ENCODE measurements at places on chromosomes 4 and X.

DNA sequence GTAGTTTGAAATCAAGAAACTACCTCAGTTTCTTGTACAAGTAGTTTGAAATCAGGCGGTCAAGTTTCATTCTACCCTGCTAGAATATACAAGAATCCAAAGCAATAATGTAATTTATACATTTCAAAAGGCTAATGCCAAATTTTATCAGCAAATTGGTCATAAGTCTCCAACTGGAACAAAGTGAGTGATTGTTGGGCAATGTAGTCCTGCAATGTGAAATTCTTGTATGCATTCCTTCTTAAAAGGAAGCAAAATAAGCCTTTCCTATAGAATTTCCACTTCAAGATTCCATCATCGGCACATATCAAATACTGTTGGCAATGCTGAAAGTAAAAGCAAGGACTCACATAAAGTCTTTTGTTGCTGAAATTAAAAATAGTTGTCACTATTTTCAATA is 334.9 kb downstream of the IL1RAPL1 start:
- no peak for DNase-seq

DNA sequence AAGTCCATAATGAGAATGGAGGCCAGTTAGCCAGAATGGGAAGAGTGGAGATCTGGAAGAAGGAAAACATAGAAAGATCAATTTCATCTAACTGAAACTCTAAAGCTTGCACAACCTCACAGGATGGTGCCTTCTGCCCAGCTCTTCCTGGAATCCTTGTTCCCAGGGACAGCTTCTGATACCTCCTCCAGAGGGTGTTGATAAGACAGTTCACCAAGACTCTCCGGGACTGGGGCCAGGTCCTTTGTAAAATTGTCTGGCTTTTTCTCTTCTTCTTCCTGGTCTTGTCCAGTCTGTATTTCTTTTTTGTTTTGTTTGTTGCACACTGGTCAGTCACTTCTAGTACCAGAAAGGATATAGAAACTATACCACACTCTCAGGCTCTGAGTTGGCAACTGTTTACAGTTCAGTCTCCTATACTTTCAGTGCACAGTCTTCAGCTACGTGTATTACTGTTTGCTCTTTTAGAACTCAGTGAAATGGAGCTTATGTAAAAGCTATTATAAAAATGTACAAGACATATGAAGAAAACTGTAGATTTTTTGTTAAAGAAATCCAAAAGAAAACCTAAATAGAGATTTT is 142.8 kb upstream of the RPL34 start:
- DNase-seq, result no peak

DNA sequence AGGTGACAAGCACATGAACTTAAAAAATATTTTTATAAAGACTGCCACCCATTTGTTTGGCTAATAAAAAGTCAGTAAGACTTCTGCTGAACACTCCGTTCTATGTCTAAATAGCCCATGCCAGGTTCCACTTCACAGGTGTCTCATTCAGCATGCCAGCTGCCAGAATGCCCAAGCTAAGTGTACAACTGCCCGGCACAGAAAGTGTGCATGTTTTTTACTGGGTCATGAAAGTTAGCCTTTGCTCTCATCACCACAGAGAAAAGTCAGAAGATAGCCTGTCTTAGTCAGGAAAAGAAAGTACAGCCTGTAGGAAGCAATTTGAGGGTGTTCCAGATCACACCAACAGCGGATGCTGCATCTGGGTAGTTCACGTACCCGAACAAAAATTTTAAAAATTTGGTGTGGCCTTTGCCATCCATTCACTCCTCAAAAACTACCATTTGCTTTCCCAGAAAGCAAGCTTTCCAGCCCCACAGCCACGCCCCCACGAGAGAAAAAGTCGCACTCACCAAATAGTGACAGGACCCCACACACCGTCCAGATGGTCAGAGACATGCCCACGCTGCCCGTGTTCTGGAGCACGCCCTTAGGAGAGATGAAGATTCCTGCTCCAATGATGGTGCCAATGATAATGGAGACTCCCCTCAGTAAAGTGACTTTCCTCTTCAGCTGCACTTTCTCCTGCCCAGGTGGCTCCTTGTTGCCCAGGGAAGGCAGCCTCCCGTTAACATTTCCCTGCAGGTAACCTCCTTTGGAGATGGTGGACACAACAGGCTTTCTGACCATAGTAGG is 671 bp downstream of the SLC7A11 start:
- peak; percentile 34 for DNase-seq

DNA sequence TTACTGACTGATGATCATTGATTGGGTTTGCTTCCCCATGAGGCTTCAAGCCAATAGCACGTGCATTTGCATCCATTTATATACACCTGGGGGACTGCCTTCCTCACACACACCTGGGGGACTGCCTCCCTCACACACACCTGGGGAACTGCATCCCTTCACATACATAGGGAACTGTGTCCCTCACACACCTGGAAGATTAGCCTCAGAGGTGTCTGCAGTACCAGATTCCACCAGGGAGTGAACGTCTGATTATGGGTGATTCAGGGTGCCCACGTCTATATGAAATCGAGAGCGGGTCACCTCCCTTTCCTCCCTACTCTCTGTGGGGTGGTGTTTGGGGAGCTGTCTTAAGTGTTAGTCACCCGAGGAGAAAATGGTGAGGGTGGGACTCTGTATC is 16.9 kb downstream of the CD99 start:
- DNase-seq, result no peak

- DNase-seq, result no peak
These were observed 654 bp upstream of the STS start for GRCh38 chrX:7146703-7147412.

DNA sequence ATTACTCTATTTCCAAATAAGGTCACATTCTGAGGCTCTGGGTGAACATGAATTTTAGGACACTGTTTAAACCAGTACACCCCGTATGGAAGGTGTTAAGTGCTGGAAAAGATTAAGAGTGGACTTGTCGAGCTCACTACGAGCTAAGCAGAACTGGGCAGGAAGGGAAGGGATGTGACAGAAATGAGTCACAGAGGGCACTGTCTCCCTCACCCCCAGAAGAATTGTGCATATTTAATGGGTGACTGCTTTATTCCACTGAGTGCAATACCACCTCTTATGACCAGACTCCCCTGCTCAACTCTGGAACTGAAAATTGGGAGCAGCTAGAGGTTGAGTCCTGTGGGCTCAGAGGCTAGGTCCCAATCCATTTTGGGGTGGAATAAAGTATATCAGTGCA is 187.4 kb upstream of the RPS6KA3 start:
- no peak for DNase-seq
